Choroid plexus epithelial cell (primary cell): ENCODE measurements at places on chromosomes 3 and 15.

DNA sequence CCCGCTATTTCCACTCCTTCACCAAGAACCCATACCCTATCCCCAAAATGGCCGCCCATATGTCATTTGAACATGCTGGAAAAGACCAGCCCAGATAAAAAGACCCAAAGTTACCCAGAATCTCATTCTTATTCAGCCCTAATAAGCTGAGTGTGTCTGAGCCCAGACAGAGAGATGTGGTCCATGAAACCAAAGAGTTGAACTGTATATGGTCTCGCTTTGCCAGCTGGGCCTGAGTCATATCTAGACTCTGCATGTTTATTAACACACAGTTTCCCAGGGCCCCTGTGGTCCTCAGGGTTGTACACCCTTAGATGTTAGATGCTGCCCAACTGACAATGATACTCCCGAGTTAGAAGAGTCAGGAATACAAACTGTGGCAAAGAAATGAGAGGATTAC lies 201.9 kb upstream of the STRIT1 start:
- no peak for DNase-seq

DNA sequence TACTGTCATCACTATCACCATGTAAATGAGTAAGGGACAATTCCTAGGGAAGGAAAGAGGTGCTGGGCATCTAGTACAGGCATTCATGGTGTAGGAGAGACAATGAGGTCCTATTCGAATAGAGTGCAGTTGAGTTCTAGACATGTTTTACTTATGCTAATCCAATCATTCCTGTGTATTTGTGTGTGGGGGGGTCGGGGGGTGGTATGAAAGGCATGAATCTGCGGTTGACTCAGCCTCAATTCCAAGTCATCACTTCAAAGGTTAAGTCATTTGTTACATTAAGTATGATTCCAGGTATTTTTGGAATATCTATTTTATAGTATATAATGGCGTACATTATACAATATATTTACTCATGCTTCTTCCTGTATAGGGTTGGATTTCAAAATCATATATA lies 163.1 kb upstream of the GALNT15 start:
- DNase-seq: no peak

- no peak for DNase-seq
Observed at GRCh38 chr3:117310536-117310935, 601.0 kb downstream of the TUSC7 start.

DNA sequence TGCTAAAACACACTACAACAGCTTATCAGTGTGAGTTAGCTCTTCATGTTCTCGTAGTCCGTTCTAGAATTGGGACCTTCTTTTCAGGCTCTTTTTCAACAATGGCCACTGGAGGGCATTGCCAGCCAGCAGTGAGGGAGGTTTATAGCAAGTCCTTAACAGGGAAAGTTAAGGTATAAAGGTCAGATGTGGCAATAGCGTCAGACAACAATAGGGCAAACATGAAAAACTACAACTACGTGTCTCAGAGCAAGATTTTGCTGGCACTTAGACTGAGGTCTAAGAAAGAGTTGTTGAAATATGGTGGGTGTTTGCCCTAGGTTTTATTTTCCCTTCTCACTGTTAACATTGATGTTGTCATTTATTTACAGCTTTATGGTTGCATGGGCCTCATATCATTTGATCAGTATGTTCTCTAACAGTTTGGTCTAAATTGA lies 161.4 kb downstream of the GMNC start:
- peak; percentile 62 for DNase-seq

- DNase-seq: peak; percentile 40
Observed at GRCh38 chr3:155497930-155498647, 204.6 kb upstream of the STRIT1 start.

- DNase-seq: peak; percentile 84
Observed at GRCh38 chr3:50251220-50251619, 15.2 kb downstream of the GNAI2 start.

- DNase-seq: no peak
Observed at GRCh38 chr3:7306901-7307300, 446.0 kb downstream of the GRM7 start.

DNA sequence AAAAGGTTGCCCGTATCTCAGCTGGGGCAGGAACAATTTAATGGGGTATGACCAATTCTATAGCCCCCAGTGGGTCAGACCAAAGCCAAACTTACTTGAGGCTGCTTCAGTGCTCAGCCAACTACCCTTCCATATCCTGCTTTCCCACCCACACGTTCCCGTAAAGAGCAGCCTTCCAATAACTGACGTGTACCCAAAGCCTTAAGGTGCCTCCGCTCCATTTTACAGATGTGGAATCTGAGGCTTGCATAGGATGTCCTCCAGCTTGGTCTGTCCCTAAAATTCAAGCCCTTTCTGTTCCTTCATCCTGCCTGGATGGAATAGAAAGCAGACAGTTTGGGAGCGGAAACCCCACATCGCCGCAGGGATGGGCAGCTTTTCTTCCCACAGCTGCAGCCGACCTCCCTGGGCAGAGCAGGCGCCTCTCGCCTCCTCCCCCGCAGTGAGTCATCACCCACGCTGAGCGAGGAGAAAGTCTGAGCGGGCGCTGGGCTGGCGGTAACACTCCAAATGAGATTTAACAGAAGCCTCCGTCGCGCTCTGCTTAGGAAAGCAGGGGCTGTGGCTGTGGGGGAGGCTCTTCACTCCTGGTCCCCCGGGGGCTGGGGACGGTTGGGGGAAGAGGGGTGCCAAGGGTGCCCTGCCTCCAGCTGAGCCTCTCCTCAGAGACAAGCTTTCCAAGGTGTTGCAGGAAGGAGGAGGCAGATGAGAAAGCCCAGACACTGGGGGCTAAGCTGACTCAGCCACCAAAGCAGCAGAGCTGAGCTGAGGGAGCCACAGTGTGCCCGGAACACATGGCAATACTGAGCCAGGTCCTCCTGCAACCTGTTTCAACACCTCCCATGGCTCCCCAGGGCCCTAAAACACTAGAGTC lies 57.8 kb upstream of the HRH1 start:
- peak; percentile 86 for DNase-seq

DNA sequence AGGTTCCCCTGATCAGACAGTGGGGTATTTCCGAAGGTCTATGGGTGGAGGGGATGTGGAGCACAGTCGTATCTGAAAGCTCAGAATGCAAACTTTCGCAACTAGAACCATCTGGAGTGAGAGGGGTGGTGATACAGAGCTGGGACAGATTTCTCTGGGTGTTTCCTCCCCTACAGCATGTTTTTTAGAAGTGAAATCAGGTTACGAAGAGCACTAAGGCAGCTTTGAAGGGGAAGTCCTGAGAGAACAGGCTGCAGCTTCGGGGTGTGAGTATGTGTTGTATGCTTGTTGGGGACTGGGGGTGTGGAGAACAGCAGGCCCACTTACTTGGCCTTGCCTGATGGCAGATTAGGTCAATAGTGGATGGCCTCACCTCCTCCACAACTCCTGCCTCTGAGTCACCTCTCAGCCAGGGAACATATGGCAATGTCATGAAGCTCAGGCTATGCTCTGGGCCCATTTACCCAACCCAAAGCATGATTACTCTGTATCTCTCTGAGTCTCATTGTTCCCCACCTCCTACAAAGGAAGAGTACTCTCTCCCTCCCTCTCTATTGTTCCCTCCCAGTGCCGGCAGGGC lies 107.2 kb upstream of the RASGRP1 start:
- no peak for DNase-seq

DNA sequence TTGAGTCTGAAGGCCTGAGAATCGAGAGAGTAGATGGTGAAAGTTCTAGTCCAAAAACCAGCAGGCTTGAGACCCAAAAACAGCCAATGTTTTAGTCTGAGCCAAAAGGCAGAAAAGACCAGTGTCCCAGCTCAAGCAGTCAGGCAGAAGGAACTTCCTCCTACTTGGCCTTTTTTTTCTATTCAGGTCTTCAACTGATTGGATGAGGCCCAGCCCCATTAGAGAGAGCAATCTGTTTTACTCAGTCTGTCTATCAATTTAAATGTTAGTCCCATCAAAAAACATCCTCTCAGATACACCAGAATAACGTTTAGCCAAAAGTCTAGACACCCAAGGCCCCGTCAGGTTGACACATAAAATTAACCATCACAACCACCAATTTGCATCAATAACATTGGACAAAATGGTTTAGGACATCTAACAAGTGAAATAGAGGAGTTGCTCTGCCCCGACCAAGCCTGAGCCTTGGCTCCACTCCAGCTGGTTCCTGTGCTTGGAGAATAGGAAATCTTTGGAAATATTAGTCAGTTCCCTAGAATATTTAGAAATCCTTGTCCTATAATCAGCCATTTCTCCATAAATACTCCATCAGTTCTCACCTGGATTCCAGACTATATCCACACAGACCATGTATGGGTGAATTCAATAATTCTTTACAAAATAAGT lies 51.4 kb upstream of the LIPC start:
- DNase-seq: no peak

GRCh38 chr3:127349501-127350171 lies 61.8 kb upstream of the PRR20G start:
- no peak for DNase-seq

- DNase-seq: no peak
Observed at GRCh38 chr3:102183186-102183585, 251.6 kb upstream of the ZPLD1 start.

GRCh38 chr15:100572362-100572983 lies 29.5 kb downstream of the LINS1 start:
- peak; percentile 37 for DNase-seq

GRCh38 chr3:55164876-55165275 lies 237.0 kb upstream of the LRTM1 start:
- DNase-seq: no peak

DNA sequence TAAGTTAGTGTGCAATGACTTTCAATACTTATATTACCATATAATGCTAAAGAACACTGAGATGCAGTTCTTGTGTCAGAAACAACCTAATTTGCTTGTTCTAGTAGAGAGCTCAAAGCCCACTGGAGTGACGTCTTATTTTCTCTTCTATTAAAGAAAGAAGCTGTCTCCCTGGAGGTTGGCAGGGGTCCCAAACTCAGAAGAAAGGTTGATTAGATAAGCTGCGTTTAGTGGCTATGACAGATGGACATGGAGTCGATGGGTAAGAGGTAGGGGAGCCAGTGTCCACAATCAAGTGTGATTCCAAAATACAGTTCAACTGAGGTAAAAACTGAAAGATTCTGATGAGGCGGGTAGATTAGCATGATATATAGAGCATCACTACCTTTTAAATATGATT lies 363.6 kb downstream of the NLGN1 start:
- no peak for DNase-seq

DNA sequence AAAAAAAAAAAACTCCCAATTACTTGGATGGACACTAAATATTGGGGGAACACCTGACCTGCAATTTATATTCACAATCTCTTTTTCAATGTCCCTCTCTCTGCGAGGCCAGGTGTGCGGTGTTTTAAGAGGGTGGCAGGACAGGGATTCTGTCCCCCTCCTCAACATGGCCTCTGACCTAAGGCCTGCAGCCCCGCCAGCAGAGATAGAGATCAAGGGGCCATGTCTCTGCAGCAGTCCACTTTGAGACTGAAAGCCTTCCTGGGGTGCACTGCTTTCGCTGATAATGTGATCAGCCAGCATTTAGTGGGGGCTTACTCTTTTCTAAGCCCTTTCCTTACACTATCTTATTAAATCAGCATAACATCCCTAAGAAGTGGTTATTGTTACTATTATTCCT lies 419.9 kb downstream of the OCA2 start:
- DNase-seq: no peak

DNA sequence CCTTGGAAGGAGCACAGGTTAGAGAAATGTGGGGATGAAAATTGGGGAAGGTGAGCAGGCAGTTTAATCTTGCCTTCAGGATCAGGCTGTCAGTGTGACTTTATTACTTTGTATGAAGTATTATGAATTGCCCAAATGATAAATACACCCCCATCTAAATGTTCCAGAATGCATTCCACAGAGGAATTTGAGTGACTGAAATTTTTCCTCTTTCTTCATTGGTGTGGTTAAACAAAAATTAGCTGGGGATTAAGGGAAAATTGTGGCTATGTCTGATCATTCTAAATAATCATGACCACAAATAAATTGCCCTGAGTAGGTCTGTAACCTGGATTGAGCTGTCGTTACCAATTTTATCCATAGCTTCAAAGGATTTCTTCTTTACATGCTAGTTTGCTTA lies 33.5 kb downstream of the FAM98B start:
- no peak for DNase-seq

- peak; percentile 58 for DNase-seq
Observed at GRCh38 chr15:93829115-93829870, 402.1 kb upstream of the MCTP2 start.

GRCh38 chr15:41606997-41607396 lies 48.0 kb downstream of the TYRO3 start:
- peak; percentile 79 for DNase-seq

DNA sequence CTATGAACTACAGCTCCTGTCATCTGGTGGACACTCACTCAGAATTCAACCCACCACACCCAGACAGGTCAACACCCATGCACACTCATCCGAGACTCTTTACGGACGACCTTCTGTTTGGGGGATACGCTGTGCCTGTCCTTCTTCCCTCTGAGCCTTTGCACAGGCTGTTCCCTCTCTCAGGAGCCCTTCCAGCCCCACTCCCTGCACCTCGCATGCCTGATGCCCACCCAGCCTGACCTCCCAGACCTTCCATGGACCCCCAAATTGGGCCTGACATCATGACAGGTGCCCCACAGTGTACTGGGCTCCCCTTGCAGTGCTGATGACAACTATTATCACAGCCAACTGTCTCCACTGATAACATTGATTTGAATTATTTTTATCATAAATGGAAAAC lies 135.8 kb downstream of the NSMCE3 start:
- no peak for DNase-seq

GRCh38 chr3:13536832-13537231 lies 12.1 kb upstream of the FBLN2 start:
- DNase-seq: peak; percentile 36

DNA sequence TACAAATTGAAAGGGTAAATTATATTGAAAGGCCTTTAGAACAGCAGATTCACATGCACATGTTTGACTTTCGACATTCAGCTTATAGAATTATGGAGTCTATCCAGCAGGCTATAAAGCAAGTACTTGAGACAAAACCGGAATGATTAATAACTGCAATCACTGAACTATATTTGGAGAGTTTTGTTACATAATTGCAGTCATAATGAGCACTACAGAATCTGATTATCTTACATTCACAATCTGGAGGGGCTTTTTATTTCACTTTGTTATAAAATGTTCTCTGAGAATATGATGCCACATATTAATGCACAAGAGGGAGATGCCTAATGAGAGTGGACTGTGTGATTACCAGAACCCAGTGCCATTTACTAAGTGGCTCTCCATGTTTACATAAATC lies 64.3 kb downstream of the NSUN3 start:
- DNase-seq: no peak

DNA sequence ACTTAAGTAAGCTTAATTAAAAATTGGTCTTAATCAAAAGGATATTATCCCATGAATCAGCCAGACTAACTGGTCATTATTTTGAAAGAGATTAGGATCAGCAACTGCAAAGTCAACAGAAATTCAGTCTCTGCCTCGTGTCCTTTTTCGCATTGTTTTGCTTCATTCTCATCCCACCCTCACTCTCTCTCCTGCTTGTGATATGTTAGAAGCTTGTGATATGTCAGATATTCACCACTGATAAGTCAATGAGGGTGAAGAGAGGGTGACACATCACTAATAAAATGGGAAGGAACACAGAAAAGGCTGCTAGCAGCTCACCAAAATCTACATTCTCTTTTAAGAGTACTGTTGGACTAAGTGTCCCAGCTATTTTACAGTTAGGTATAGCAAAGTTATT lies 146.1 kb downstream of the SUCNR1 start:
- DNase-seq: peak; percentile 19

GRCh38 chr3:170734735-170735065 lies 135.3 kb downstream of the RPL22L1 start:
- no peak for DNase-seq
